ENCODE measurements at places on chromosomes 12 and 14.

GRCh38 chr14:103097994-103098957 lies 3.8 kb downstream of the EXOC3L4 start:
- no peak for DNase-seq

GRCh38 chr12:19947344-19947743 lies 421.0 kb upstream of the PDE3A start:
- DNase-seq: no peak

DNA sequence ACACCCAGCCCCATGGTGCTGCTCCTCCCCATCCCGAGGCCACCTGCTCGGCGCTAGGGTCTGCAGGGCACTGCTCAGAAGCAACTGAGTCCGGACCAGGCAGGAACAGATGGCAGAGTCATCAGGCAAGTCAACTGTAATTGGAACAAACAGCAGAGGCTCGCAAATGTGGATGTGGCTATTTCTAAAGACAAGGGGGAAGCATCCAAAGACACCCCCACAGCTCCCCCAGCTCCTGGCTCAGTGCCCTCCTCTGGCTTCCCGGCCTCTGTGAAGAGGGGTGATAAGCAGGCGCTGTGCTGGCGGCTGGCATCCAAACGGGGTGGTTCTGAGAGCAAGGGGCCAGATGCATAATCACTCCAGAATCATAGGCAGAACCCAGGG lies 125.6 kb downstream of the PIWIL1 start:
- no peak for DNase-seq

GRCh38 chr12:27472604-27473003 lies 26.1 kb downstream of the SMCO2 start:
- DNase-seq: no peak

DNA sequence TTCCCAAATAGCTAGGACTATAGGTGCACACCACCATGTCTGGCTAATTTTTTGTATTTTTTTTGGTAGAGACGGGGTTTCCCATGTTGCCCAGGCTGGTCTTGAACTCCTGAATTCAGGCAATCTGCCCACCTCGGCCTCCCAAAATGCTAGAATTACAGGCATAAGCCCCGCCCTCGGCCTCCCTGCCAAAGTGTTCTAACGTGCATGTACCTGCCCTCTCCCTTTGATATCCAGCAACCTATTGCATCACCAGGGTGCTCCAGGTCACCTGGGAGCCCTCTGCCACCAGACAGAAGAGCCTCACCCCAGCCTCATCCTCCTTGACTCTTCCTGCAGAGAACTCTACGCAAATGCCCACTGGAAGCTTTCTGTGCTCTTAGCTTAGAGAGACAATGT lies 2.2 kb upstream of the EML1 start:
- no peak for DNase-seq

GRCh38 chr12:3483089-3483488 lies 7.9 kb upstream of the PRMT8 start:
- DNase-seq: no peak

DNA sequence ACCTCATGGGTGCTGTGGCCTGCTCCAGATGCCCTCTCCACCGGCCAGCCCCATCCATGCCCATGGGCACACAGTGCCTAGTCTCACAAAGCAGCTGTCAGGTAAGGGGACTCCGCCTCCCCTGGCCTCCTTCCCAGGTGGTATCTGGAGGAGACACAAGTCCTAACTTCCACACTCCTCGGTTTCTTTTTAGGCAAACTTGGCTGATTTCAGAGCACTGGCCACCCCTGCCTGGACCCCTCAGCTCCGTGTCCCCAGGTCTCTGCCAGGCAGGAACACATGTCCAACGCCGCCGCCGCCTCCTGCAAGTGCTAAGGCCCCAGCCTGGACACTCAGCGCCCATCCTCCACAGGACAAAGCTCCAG lies 324.1 kb upstream of the DIO3 start:
- no peak for DNase-seq

- no peak for DNase-seq
These were observed 107.6 kb downstream of the PTCSC3 start for GRCh38 chr14:36068777-36069534.

- DNase-seq: no peak
These were observed 198.3 kb upstream of the PDZRN4 start for GRCh38 chr12:40989785-40990184.

DNA sequence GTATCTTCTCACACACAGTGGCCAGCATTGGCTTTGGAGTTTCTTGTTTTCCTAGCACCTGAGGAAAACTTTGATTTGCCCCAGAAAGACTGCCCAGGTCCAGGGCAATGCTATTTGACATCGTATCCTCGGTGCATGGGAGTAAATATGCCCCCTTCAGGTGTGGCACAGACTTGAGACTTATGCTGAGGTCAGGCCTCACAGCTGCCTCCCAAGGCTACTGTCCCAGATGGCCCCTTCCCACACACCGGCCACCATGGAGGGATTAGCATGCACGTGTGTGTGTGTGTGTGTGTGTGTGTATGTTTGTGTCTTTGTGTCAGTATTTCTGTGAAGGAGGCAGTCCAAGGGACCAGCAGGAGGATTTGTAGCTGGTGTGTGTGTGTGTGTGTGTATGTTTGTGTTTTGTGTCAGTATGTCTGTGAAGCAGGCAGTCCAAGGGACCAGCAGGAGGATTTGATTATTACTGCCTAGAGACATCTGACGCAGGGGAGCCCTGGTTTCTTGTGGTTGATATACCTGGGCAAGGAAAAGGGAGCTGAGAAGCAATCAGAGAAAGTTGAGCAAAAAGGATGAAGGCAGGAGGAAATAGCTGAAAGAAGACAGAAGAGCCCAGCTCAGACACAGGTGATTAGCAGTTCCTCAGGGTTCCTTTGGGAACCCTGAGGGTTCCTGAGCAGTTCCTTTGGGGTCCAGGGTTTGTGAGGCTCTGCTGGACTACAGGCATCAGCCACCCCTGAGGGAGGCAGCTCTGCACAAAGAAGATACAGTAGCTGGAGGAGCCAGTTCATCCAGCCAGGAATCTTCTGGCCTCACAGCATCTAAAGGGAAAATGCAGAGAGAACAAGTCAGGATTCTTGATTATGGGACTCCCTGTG lies 42.2 kb downstream of the COX16 start:
- DNase-seq: no peak

DNA sequence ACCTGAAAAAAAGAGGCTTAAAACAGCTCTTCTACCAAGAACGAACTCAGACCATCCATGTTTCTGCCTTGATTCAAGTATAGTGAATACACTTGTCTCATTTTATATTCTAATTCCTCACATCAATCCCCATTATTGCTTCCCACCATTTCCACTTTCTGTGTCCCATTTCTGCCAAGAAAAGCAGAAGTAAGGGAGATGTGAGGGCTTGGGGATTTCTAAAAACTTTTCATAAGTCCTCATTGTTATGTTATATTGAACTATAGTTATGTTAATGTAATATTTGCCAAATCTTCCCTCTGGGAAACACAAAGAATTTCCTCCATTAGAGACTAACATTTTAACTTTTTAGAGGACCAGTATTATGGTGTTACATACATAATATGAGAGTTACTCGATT lies 48.2 kb upstream of the PSMA6 start:
- DNase-seq: no peak

GRCh38 chr14:86481104-86481503 lies 951.2 kb downstream of the FLRT2 start:
- no peak for DNase-seq

GRCh38 chr14:56903304-56903969 lies 93.2 kb upstream of the OTX2 start:
- DNase-seq: no peak

- DNase-seq: no peak
These were observed 185.1 kb downstream of the ETNK1 start for GRCh38 chr12:22810036-22810435.

DNA sequence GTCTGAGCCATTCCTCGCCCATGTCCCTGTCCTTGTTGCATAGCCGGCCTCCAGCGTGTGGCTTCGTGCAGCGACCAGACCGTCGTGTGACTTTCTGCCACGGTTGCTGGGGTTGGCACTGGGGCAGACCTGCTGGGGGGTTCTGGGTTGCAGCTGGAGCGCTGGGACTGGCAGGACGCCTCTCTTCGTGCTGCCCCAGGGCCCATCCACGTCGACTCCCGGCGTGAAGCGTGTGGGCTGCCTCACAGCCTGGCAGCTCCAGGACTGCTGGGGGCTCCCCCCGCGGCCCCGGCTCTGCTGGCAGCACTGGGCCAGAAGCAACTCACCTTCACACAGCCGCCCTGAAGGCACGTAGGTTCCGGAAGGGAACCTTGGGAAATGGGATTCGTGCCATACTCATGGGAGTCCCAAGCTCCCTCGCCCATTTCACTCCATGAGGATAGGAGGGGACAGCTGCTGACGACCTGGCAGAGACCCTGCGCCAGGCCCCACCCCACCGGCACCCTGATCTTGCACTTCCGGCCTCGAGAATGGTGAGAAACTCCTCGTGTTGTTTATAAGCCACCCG lies 51.9 kb downstream of the GALNT9 start:
- DNase-seq: no peak

DNA sequence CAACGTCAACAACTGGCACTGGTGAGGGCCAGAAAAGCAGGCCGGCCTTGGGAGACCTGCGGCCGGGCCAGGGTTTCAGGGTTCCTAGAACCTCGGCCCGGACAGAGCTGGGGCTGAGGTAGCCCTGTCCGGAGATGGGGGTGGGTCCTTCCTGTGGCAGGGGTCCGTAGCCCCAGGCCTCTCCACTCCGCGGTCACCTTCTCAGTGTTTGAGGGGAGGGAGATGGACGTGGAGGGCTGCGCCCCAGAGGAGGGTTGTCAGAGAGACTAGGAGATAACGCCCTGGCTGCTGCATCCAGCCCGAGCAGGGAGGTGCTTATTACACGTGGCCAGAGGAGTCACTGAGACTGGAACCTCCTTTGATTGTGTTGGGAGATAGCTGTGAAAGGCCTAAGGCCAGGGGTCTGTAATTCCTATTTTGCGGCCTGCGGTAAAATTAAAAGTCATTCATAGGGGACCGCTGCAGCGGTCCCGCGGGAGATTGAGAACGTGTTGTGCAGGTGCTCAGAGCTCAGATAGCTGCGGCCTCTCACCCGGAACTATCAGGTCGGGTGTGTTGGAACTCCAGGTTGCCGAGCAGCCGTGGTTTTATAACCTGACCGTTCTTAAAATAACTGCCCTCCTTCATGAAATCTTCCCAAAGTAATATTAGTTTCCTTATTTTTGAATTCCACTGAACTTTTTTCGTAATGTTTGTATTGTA lies 507 bp downstream of the AHSA1 start:
- no peak for DNase-seq

DNA sequence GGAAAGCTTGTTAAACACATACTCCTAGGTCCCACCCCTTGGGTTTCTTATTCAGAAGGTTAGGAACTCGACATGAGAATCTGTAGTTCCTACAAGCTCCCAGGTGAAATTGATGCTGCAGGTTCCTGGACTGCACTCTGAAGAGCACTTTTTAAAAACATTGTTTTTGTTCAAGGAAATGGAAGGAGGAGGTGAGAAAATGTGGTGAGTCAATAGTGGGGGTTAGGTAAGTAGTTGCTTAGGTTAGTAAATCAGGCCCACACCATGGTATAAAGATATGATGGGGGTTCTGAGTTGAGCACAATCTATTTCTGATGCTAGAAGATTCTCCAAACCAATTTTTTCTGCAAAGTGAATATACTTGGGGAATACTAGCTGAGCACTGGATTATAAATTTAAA lies 450.3 kb downstream of the CCDC91 start:
- DNase-seq: no peak

DNA sequence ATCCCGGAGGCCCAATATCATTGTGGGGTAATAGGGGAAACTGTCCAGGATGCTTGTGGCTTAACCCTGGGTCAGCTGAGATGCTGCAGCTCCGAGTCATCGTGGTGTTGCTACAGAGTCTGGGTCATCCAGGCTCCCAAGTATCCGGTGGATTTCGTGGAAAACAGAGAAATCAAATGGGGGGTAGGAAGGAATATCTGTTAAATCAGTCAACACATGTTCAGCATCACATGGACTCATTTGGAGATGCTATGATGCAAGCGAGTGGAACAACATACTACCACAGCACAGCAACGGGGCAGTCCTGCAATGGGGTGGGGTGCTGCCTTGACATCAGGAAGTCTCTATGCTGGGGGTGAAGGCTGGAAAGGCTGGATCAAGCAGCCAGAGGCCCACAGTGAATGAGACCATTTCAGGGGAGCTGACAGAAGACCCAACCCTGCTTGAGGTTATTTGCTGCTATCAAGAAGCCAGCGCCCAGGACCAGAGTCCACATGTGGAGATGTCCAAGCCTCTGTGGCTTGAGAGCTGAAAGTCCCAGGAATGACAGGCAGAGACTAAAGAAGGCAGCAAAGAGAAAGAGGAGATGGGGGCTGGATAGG lies 22.9 kb downstream of the VDR start:
- peak; percentile 84 for DNase-seq

DNA sequence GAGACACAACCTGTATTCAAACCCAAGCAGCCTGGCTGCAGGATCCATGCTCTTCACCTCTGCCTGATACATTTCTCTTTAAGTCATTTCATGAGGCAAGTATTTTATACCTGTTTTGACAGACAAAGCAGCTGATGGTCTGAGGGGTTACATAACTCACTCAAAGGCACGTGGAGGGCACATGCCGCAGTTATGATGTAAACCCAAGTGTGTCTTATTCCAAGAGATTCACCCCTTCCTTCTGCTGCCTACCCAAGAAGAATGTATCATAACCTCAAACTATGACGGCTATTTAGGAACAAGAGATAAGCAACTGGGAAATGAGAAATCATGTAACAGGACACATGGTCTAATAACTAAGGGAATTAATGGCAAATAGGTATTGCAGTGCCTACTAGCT lies 329.8 kb upstream of the TMPO start:
- DNase-seq: no peak

GRCh38 chr12:44465139-44465538 lies 411.0 kb downstream of the NELL2 start:
- DNase-seq: no peak

GRCh38 chr12:104668274-104668718 lies 211.5 kb downstream of the CHST11 start:
- DNase-seq: no peak

- DNase-seq: no peak
These were observed 15.2 kb downstream of the RFX4 start for GRCh38 chr12:106598003-106598402.

DNA sequence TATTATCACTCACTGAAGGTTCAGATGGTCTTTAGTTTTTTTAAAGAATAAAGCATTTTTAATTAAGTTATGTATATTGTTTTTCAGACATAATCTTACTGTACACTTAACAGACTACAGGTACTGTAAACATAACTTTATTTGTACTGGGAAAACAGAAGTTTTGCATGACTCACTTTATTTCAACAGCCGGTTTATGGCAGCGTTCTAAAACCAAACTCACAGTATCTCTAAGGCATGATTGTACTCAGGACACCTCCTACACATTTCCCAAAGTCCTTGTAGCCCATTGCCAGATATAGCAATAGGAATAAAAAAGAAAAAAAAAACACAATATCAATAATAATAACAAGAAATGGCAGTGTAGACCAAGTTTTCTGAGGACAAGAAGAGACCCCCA lies 1341.4 kb downstream of the FSCB start:
- DNase-seq: no peak

GRCh38 chr14:77866932-77867331 lies 67.0 kb downstream of the ADCK1 start:
- no peak for DNase-seq

- DNase-seq: no peak
These were observed 107.1 kb downstream of the TMTC2 start for GRCh38 chr12:82793751-82794281.
